ENCODE measurements at places on chromosomes 5 and 9.

- DNase-seq, result no peak
Measured at GRCh38 chr5:14445576-14446290, 135.9 kb upstream of the OTULINL start.

GRCh38 chr5:125668884-125669283, 754.3 kb upstream of the GRAMD2B start:
- no peak for DNase-seq

DNA sequence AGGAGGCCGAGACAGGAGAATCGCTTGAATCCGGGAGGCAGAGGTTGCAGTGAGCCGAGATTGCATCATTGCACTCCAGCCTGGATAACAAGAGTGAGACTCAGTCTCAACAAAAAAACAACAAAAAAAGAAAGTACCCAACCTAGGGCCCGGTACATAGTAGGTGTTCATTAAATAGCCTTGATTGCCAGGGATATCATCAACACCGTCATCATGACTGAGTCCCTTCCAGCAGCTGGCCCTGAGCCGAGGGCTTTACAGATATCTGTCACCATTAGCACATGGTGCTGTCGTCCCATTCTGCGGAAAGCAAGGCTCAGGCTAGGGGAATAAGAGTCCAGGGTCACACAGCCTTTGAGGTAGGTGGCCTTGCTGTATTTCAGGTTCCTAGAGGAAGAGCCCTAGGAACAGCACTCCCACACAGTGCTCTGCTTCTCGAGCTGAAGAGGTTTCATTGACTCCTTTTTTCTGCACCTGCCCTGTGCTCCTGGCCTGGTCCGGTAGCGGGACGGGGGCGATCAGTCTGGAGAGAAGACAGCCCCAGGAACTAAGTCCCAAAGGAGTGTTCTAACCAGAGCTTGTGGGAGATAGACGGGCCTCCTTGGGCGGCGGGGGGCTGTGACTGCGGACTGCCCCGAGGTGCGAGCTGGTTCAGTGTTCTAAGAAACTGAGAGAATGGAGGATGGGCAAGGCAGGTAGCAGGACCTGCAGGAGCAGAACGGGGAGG, 48.2 kb downstream of the CXXC5 start:
- no peak for DNase-seq

DNA sequence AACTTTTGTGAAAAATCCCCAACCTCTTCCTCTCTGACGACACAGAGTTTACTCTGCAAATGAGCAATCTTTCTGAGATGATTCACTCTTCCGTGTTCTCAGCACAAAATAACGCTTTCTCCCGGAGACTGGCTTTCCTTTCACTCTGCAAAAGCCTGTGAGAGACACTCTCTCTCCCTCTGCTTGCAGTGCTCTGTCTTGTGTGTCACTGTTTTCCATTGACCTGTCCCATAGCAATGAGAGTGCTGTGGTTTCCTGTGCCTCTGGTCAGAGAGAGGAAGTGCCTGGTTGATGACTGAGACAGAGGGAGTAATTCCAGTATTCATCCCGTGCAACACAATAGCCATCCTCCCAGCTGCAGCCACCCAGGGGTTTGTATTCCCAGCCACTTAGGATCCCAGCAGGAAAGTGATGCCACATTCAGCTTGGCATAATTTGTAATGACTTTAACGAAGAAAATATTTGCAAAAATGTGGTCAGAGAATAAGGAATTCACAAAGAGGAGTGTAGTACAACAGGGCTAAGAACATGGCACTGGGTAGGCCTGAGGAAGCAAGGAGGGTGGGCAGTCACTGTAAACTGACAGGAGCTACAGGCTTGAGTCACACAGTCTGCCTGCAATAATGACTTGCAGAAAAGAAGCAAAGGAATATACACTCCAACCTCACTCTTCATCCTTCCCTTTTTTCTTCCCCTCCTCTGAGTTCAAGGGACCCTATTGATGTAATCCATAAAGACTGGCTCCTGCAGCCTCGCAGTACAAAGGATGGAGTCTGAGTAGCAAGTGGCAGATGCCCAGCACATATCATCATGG, 463.5 kb upstream of the RGMB start:
- no peak for DNase-seq

GRCh38 chr5:168285696-168286095, 5.7 kb upstream of the WWC1 start:
- no peak for DNase-seq

DNA sequence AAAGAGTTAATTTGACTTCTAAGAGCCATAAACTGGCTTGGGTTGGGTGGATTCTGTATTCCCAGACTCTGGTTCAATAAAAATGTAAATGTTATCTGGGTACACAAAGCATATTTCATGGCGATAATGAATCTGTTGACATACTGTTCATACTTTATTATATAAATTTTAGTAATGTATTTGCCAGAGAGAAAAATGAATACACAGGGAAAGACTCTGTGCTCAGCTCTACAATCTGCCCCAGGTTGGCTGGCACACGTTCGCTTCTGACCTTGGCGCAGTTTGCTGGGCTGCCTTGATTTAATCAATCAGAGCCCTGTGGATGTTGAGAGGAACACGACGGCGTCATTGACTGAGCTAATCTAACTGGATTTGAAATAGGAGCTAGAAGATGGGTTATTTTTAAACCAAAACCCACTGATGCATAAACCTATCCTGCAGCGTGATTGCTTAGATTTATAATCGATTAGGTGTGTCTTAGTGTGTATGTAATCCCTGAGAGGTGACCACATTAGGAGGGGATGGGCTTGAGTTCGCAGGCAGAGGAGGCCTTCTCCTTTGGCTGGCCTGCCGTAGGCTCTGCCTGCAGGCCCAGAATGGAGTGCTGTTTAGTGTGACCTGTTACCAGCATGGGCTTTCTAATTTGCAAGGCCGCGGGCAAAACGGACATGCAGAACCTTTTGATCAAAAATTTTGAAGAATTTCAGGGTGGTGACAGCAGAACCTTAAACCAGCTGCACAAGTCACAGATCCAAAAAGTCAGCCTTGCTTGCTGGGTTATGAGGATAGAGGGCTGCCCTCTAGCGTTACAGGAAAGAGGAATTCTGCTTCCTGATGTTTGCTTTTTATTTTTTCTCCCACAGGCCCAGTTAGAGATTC, 3.9 kb upstream of the ADCY2 start:
- DNase-seq, result no peak

- no peak for DNase-seq
Measured at GRCh38 chr5:74272024-74272775, 368.3 kb downstream of the ENC1 start.

- DNase-seq, result no peak
Measured at GRCh38 chr5:18321262-18321942, 687.1 kb downstream of the TAF11L14 start.

GRCh38 chr5:167790462-167791260, 500.8 kb upstream of the WWC1 start:
- DNase-seq, result no peak

- DNase-seq, result no peak
Measured at GRCh38 chr9:35791297-35791921, at the start of gene NPR2. Gene NPR2 (plus strand): TSS chr9:35791591. CDS start chr9:35792409, 818 bp downstream.

DNA sequence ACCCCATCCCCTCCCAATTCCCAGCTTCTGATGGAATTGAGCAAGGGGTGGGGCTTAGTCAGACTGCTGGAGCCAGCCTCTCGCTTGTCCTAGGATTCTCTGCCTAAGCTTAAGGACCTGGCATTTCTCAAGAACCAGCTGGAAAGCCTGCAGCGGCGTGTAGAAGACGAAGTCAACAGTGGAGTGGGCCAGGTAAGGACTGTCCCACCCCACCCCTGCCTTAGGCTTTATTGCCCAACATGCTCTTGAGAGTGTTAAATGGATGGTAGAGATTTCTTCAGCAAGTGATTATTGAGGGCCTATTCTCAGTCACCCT, 1.1 kb downstream of the SLC35A4 start:
- DNase-seq, result no peak

GRCh38 chr9:87657190-87657589, 68.7 kb upstream of the CTSL start:
- DNase-seq, result no peak

- no peak for DNase-seq
Measured at GRCh38 chr9:95753762-95754465, 121.6 kb upstream of the ERCC6L2 start.

- no peak for DNase-seq
Measured at GRCh38 chr9:98193336-98193944, 1.0 kb upstream of the CORO2A start.

DNA sequence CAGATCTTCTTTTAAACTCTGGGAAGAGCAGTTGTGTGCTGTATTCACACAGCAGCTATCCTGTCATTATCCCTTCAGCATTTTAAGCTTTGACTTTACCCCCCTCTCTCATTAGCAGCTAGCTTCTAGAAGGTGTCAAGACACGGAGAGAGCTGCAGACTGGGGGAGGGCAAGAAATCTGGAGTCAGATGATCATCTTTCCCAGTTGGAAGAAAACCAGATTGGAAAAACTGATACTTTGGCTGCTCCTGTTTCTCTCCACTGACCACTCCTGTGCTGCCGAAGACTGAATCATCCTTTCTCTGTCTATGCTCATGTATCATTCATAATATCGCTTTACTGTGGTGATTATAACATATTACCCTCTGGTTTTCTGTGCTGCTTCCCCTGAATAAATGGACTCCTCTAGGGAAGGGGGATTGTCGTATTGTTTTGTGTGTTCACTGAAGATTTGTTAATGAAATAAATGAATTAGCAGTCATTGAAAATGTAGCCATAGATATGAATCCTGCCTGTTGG, 75.1 kb downstream of the SH3GL2 start:
- DNase-seq, result no peak

DNA sequence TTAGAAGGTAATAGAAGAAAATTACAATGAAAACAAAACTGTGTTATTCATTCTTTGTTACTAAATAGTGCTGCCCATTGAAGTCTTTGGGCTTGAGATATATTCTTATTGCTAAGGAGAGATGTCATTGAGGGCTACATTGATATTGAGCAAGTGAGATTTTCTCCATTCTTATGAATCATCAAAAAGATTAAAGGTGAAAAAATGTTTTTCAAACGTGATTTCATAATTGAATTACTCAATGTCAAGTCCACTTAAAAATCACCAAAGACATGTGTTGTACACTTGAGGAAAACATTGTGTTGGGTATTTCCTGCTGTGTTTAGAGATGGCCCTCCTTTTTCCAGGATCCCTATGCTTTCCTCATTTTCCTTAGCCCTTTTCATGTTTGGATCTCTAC, 448.1 kb downstream of the NFIB start:
- no peak for DNase-seq

DNA sequence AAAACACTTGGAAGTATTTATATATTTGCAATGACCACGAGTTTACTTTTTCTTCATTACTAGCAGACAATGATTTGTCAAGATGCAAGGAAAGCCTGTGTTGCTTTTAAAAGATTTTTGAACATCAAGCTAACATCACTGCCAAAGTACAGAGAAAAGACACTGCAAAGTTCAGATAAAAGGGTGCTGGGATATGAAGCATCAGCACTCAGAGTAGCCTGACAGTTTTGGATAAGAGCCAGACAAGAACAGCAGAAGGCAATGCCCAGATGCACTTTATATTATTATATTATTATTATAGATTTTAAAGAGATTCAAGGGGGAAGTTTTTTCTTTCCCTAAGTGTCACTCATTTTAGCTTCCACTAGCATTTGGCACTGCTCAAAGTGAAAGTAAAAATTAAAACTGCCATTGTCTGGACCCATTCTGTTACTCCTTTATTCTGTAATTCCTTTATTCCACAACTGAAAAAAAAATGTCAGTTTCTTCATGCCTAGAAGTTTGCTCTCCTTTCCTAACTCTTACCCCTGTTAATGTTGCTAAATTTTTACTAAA, 240.6 kb downstream of the EFNA5 start:
- DNase-seq, result no peak

- peak; percentile 89 for DNase-seq
Measured at GRCh38 chr9:91101611-91102168, 260.0 kb downstream of the AUH start.

DNA sequence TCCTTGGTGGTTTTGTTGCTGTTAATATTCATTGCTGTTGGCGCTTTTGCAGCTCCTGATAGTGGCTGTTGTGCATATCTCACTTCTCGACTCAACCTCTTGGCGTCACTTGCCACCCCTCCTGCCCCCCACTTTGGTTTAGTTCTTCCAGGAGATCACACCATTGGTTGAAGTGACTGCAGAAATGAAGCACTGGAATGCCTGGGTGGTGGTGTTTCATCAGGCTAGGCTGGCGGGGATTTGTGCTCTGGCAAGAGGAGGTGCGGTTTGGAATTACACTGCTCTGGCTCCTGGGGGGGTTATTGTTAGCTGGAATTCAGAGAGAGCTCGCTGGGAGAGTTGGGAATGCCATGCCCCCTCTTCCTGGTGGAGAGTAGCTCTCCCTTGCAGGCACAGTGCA, 11.5 kb downstream of the PRRC2B start:
- DNase-seq, result no peak

GRCh38 chr9:88776717-88777497, 214.4 kb upstream of the S1PR3 start:
- no peak for DNase-seq

GRCh38 chr9:135907006-135907430, 328 bp downstream of the CAMSAP1 start:
- no peak for DNase-seq

GRCh38 chr5:35003018-35003957, 44.5 kb downstream of the AGXT2 start:
- DNase-seq, result peak; percentile 29

DNA sequence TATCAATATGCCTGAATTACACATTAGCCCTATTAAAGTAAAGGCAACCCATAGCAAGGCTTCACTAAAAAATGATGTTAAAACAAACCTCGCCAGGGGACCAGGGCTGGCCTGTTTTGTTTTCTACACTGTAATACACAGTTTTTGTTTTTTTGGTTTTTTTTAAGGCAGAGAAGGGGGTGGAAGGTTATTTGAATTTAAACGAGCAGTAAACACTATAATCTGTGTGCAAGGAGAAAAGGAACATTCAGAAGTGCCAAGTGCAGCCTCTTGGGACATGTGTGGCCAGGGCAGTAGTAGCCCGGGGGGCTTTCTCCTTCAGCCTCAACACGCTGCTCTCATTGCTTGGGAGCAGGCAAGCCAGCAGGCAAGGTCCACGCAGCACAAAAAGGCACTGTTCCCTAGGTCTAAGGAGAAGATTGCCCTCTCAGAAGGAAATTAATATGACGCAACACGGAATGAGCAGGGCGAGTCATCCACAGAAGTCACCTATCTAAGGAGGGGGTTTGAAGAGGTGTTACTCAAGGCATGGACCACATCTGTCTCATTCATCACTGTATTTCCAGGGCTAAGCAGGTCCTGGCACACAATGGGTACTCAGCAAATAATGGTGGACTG, 16.2 kb downstream of the SIL1 start:
- DNase-seq, result no peak

GRCh38 chr5:98568336-98568735, 205.1 kb upstream of the RGMB start:
- no peak for DNase-seq

GRCh38 chr5:146101646-146102045, 3.7 kb downstream of the PLAC8L1 start:
- no peak for DNase-seq

GRCh38 chr9:98795970-98796363, 388 bp downstream of the ANKS6 start:
- DNase-seq, result no peak

- DNase-seq, result no peak
Measured at GRCh38 chr5:29001666-29002065, 1963.3 kb upstream of the CDH9 start.

DNA sequence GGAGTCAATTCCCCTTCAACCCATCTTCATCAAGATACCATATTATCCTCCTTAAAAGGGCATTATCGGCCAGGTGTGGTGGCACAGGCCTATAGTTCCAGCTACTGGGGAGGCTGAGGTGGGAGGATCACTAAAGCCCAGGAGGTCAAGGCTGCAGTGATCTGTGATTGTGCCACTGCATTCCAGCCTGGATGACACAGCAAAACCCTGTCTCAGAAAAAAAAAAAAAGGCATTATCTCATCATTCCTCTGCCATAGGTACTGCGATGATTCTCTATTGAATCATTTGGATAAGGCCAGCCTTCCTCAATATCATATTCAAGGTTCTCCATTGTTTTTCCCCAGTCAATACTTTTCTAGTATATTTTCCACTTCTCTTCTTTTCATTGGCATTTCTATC, 39.2 kb upstream of the RAB3C start:
- DNase-seq, result no peak
